ENCODE measurements at places on chromosomes 2 and 18. TPM values are rescaled to one million over a fixed set of nuclear protein-coding genes. Genes with fewer than 3 reads are reported as not detected.

Gene DIPK1C
- total RNA-seq, result not detected

Gene CFAP221
- not detected for total RNA-seq

Gene BUB1
- 6.5 TPM for total RNA-seq

Gene IL36G
- total RNA-seq, result 41.4 TPM

Gene RGPD4
- not detected for total RNA-seq

Gene COL4A3
- total RNA-seq, result under 0.01 TPM

Gene PARD6G
- 20.2 TPM for total RNA-seq

Gene MORN2
- 7.7 TPM for total RNA-seq

Gene FZD7
- 0.85 TPM for total RNA-seq

Gene CDH2
- total RNA-seq, result under 0.01 TPM

Gene CNRIP1
- 0.96 TPM for total RNA-seq

Gene CNDP1
- not detected for total RNA-seq

Gene MYOM1
- 0.96 TPM for total RNA-seq

Gene RGPD8
- total RNA-seq, result 5.5 TPM

Gene ATP6V1C2
- 0.43 TPM for total RNA-seq

Measured in tracheal epithelial cell (primary cell).